Activated CD4-positive, CD25-positive, alpha-beta regulatory T cell (primary cell): ENCODE measurements at places on chromosomes 6 and 20.

DNA sequence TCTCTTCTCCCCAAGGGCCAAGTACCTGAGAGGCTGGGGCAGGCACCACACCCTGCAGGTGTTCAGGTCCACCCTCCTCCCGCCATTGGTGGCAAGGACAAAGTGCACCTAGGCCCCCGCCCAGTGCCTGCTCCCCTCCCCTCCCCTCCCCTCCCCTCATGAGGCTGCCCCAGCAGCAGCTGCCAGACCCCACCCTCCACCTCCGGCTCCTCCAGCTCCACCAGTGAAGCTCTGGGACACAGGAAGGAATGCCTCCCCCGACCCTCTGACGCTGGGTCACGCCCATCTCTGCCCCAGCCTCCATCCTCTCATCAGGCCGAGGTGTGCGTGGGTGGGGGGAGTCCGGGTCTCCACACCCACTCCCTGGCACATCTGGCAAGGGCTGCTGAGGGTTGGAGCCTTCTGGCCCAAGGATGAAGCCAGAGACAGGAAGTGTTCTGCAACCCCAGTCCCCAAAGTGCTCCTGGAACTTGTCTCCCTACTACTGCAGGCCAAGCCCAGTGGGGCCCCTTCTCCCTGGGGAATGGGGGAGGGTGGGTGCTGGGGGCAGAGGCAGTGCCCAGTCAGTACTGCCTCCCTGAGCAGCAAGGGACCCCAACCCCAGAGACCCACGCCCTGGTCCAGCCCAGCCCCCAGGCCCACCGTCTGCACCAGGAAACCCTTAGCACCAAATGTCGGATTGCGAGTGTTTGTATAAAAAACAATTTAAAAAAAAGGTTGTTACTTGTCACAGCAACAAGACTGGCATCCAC is 1.6 kb upstream of the UCKL1 start:
- no peak for DNase-seq

- no peak for DNase-seq
Measured at GRCh38 chr6:56595490-56596122, 47.1 kb downstream of the DST start.

GRCh38 chr6:108738684-108739416 is 109.4 kb upstream of the ARMC2 start:
- no peak for DNase-seq

DNA sequence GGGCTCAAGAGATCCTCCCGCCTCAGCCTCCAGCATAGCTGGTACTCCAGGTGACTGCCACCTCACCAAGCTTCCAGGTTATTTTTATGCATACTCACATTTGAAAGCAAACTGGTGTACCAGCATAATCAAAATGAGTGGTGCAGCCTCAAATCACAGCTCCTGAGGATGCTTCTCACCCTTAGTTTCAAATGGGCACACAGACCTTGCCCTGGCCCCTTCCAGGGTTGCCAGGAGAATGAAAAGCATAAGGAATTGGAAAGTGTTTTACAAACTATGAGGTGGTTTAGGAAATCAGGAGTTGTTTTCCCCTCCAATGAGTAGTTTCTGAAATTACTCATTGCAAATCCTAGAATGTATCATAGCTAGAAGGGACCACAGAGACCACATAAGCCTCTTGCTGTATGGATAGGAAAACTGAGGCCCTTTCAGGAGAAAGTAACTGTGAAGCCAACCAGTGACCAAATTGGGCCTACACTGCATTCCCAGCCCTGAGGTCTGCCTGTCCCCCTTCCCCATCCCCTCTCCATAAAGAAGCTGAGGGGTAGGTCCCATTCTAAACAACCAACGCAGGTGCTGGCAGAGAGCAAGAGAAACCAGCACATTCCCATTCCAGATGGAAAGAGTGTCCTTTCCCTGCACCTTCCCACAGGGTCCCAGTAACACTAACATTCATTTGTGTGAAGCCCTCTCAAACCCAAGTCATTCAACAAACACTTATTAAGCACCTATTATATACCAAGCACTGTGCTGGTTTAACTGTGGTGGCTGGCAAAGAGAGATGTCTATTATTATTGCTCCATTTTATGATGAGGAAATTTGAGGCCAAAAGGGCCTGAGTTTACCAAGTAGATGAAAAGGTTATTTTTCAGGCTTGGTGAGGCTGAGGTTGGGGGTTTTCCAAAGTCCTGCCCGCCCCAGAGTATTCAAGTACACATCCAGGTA is 2.1 kb upstream of the E2F1 start:
- no peak for DNase-seq

DNA sequence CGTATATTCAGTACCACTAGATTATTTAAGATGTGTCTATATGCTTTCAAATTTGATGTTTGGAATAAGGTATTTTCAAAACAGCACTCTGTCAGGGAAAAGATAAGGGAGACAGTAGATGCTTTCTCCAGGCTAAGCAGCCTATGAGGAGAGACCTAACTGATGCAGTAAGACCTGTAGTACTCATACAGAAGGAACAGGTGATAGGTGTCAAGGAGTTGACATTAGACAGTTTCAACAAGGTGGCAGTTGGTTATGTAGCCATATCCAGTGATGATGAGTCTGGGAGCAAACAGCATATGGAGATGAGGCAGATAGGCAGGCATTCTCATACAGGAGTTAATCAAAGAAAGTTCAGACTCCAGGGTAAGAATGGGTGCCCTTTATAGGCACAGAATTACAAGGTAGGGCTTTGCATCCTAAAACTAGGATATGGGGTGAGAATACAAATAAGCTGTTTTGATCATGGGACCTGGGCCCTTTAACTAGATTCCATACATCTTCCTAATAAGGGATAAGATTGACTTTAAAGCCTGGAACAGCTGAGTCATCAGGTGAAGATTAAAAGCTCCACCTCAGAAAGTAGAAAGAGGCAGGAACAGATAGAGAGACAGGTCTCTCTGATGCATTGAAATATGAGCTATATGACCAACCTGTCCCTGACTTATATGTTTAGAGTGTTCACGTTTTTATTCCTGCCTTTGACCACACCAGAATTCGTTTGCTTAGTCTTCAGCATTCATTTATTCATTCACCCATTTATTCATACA is 7.9 kb downstream of the RSPH4A start:
- DNase-seq = no peak
